Renal pelvis (tissue), 12 donors: ENCODE measurements at places on chromosomes 2 and 18. TPM values are rescaled to one million over a fixed set of nuclear protein-coding genes. Genes with fewer than 3 reads are reported as not detected.
A peak's percentile ranks its signal among the peaks of the same experiment; 100 is the strongest.

FKBP7 gene
- 49.6 TPM for polyA plus RNA-seq

PSD4 gene
- polyA plus RNA-seq = 11.2 TPM

MATN3 gene
- 3.0 TPM for polyA plus RNA-seq

IL36B gene
- polyA plus RNA-seq = not detected

DNA sequence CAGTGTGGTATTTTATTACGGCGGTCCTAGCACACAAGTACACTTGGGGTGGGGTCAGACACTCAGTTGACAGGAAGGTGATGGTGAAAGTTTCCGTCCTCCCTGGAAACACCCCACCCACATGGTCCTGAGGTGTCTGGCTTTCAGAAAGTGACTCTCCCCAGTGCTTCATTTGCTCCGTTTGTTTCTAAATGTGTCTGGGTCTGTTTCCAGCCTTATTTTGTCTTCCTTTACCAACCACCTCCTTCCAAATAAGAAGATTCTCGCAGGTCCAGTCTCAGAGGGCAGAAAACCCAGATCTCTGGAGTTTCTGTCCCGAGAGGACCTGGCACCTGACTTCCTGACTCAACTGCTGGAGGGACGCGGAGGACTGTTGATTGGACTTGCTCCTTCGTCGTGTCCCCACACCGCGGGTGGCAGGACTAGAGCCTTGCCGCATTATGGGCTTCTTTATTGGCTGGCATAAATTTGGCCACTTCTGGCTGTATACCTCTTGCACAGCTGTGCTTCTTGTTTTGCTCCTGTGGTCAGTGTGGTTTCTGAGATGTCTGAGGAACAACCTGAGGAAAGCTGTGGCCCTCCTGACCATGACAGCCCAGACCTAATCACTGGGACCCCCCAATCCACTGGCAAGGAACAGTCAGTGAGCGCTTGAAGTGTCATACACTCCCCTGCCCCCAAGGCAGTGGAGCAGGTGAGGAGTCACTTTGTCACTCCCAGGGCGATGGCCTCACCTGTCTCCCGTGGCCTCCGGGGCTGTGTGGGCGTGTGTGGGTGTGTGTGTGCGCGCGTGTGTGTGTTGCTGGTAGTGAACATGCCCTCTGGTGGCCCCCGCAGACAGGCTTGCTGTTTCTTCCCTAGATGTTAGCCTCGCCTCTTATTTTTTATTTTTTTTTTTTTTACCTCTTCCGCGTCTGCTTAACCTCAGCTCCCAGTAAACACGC is 45.6 kb downstream of the MEX3C start:
- no peak for DNase-seq

- peak; percentile 86 for DNase-seq
These were observed 22.8 kb downstream of the ZSCAN30 start for GRCh38 chr18:35267161-35267651.

- DNase-seq = no peak
These were observed 38.8 kb downstream of the ZEB2 start for GRCh38 chr2:144481109-144481508.

DNA sequence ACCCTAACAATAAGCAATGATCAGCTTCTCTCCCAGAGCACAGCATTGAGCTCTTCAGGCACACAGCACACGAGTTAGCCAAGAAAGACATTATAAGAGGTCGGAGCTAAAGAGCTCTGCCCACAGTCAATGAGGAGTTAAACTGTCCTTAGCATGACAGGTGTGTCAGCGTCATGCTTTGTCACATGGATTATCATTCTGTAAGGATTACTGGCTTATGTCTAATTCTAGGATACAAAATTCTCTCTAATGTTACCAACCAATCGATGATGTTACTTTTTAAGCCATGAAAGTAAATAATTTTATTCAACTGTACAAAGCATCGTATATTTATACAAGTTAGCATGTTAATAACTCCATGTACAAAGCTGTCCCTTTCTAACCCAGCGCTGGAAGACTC is 108.8 kb downstream of the ZNF236 start:
- no peak for DNase-seq

GRCh38 chr2:37551783-37552182 is 119.7 kb downstream of the CDC42EP3 start:
- no peak for DNase-seq

DNA sequence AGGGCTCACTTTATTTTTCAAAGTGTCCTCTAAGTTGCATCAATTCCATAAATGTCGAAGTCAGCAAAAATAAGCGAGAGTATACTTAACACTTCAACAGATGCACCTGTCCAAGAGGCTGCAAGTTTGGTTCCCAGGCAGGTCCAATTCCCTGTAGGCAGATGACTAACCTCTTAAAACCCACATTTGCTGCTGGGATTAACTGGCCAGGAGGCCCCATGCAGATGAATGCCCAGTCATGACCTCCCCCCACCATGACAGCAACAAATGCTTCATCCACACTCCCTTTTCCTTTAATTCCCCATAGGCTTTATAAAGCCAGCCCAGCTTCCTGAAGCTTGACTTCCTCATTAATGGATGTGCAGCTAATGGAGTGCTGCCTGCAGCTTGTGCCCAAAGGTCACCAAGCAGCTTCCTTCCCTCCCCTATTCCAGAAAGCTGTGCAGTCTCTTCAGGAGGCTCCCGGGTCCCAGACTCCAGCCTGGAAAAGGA is 35.7 kb downstream of the REEP1 start:
- DNase-seq = no peak

GRCh38 chr2:224952936-224953657 is 89.2 kb downstream of the DOCK10 start:
- DNase-seq = no peak

- DNase-seq = no peak
These were observed 110.3 kb downstream of the RAB3GAP1 start for GRCh38 chr2:135162377-135162776.

DNA sequence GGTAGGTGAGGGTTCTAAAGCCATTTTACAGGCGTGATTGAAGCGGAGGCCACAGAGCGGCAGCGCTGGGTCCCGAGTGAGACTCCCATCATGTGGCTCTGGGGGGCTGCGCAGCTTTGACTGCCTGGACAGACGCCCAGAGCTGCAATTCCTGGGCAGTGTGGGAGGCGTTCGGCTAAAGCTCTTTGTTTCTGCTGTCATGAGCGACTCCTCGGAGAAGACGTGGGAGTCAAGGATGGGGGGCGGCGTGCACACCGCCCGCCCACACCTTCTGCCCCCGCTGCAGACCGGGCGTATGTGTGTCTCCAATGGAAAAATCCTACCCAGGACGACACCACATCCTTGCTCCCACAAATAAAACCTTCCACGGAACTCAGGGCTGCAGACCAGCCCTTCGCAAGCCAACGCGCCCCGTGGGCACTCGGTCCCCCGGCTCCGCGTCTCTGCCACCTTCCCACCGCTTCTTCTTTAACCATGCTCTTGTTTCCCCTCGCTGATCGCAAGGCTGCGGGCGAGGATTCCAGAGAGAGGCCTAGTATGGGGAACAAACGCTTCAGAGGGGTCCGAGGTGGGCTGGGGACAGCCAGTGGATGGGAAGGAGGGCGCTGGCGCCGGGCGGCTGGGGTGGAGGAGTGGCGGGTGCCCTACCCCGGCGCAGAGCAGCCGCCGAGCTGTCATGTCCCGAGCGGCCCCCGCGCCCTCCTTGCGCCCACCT is 680 bp upstream of the LBH start:
- DNase-seq = peak; percentile 86

DNA sequence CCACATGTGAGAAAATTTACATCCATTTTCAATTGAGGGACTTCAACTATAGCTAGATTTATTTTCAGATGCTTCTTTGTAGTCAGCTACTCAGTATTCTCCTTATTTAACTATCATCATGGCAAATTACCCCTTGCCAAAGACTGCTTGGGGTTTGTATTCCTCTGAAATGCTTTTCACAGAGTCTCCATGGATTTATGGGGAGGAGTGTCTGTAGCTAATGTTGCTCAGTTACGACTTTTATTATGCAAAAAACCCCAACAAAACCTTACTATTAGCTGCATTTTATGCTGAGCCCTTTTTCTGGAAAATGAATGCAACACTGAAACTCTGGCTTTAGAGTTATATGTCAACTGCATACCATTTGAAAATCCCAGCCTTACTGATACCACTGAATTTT is 78.6 kb downstream of the RFTN2 start:
- no peak for DNase-seq

DNA sequence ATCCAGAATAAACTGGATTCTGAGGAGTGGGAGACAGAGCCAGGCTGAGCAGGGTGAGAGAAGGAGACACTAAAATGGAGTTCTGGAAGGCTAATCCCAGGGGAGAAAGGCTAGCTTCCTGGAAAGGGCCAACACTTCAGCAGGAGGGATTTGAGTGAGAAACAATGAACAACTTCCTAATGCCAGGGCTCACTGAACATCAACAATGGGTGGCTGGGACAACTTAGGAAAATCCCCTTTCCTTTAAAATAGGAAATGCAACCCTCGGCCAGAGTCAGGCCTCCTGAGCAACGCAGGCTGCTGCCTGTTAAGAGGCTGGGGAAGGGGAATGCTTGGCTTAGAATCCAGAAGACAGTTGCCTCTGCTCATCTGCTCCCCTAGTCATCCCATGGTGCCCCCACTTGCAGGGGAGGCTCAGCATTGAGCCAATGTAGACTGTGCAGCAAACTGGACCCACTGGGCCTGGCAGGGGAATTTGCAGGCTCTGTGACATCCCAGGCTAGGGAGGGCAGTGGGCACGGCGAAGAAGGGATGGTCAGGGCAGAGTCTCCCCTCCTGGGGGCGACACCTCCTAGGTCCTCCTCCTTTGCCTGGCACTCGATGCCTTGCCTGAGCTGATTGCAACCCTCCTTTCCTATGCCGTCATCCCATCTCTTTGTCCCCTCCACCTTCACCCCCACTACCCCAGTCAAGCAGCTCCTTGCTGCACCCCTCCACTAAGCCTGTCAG is 182.5 kb downstream of the TNS1 start:
- DNase-seq = no peak

GRCh38 chr2:211900518-211900917 is 638.1 kb downstream of the ERBB4 start:
- DNase-seq = no peak

DNA sequence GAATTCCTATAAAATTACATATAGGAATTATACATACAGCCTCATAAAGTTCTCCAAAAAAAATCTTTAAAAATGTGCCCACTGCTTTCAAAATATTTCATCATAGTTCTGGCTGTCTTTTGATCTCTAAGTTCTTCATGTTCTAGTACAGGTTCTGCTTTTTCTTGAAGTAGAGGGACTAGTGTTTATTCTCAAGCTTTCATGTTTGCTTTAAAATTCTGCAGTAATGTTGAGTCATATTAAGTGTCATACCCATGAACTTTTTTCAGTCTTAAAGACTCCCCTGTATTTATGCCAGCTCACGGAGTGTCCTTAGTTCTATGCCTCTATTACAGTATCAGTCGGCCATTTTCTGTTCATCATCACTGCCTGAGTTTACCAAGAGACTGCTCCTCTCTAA is 54.8 kb upstream of the CCDC141 start:
- DNase-seq = no peak

GRCh38 chr2:152347076-152347475 is 12.1 kb downstream of the FMNL2 start:
- no peak for DNase-seq

- DNase-seq = no peak
These were observed 3.8 kb upstream of the HIBCH start for GRCh38 chr2:190323406-190323805.

GRCh38 chr2:239394978-239395377 is 5.8 kb downstream of the HDAC4 start:
- no peak for DNase-seq

DNA sequence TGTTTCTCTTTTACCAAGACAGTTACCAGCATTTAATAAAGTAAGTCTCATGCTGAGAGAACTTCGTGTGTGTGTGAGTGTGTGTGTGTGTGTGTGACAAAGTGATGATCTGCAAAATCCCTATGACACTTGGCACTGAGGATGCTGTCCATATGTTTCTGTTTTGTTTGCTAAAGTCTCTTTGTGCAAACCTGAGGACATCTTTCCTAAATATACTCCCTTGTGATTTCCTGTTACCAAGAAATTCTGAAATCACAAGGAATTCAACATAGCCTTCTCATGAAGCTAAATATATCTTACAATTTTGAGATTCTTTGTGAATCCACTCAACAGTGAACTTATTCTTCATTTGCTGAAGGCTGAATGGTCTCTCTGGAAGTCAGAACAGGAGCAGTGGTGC is 1359.7 kb upstream of the NRXN1 start:
- DNase-seq = no peak

GRCh38 chr2:182924306-182924705 is 57.9 kb upstream of the FRZB start:
- DNase-seq = no peak

DNA sequence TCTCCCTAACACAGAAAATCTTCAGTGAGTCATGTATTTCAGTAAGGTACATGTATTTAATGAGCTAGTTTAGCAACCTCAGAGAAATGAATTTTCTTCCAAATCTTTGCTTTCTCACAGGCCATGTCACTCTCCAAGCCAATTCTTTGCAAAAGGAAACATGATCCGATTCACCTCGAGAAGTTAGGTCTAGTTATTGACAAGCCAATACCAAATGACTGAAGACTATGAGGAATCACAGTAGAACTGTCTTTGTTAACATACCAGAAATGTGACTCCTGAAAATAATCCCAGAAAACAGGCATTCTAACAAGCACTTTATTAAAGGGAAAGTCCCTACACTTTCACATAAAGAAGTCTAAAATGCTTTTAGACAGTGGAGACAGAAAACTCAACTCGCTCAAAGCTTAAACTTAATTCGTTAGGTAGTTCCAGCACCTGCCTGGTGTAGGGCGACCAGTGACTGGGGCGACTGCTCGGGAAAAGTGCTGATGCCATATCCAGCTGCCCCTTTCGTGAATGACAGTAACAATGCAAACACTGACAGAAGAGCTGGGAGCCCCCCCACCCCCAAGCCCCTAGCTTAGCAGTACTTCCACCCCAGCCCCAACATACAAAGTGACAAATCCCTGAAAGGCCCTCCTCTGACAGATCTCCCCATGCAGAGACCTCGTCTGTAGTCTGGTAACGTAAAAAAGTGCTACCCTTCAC is 1.8 kb downstream of the MEMO1 start:
- DNase-seq = peak; percentile 10

DNA sequence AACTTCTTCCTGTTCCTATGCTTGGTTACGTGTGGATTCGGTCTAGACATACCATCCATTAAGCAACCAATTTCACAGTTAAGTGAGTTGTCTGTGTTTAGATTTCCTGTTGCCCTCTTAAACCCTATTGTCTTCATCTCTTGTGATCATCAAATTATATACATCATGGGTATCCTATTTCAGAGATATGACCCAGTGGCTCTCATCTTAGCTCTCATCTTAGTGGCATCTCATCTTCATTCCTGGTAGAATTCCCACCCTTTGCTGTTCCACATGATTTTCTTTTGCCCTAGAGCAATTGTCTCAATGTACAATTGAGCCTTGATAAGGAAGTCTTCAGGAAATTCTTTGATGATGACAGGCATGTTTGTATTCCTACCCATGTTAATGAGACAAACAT is 29.4 kb upstream of the FN1 start:
- no peak for DNase-seq

- DNase-seq = no peak
These were observed 78.2 kb downstream of the COA5 start for GRCh38 chr2:98530114-98530513.

- no peak for DNase-seq
These were observed 110.0 kb downstream of the COL4A4 start for GRCh38 chr2:227054006-227054405.

- DNase-seq = no peak
These were observed 226.2 kb downstream of the GALNT13 start for GRCh38 chr2:154097833-154098398.

- no peak for DNase-seq
These were observed 336.9 kb downstream of the CBLN2 start for GRCh38 chr18:72207280-72207679.
